Tibial nerve (tissue), 4 donors: ENCODE measurements at places on chromosomes 6 and 20. TPM values are rescaled to one million over a fixed set of nuclear protein-coding genes. Genes with fewer than 3 reads are reported as not detected.

Gene SLC17A3
- total RNA-seq, result not detected

Gene POLH
- 9.2 TPM for total RNA-seq

DNA sequence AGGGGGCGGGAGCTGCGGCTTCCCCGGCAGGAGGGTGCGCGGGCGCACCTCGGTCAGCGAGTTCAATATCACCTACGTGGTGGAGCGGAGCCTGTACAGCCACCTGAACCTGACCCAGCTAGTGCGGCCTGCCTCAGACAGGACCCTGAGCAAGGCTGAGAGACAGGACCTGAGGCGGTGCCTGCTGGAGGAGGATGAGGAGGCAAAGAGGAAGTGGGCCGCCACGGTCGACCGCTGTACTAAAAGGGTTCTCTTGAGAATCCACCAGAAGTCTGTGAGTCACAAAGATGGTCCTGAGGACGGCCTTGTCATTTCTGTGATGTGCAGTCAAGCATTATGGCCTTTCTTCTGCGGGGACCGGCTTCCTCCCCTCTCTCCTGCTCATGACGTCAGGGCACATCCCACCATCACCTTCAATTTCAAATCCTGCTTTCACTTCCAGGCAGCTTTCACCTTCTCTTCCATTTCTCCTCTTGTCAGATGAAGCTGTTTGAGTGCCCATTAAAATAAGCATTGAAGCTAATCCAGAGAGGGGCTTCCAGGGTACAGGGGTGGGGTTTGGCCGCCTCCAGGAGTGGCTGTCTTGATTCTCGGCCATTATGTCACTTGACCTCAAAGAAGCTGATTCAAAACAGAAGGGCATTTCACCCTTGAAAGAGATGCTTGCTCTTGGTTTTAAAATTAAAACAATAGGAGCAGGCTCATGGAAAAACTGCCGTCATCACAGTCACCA is 177.6 kb downstream of the SASH1 start:
- no peaks in the 10 kb centered on the region for H3K27me3 ChIP-seq
- peaks cover 93% of the 10 kb centered on the region for H3K4me1 ChIP-seq
- DNase-seq, result no peak
- no peak overlapping the region for H3K4me3 ChIP-seq

DNA sequence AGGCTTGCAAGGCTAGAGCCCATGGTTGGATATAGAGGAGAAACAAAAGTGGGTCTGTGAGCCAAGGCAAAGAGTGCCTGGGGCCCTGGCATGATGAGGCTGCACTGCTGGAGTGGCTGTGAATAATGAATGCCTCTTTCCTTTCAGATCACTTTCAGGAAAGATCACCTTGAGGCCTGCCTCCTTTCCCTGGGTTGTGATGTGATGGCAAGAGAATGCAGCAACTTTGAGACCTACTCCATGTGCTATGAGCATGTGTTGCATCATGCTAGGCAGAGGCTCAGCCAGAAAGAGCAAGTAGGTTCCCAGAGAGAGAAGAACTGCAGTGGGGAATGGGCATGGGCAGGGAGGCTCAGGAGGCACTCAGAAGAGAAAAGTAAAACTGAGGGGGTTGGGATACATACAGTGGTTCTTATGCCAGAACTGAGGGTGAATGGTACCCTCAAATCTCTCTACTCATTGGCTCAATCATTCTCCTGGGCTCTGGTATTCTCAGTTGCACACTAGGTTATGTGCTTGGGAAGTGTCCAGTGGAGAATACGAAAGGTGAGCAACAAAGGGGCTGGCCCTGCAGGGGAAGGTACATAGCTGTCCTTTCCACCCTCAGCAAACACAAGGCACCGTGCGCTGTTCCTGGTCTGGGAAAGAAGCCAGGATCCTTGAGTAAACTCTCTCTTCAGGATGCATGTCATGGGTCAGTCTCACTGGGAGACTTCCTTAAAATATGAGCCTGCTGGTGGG is 45.9 kb downstream of the CD164 start:
- no peak for DNase-seq
- H3K27ac ChIP-seq, result no peak overlapping the region
- no peaks in the 10 kb centered on the region for H3K4me1 ChIP-seq
- H3K4me3 ChIP-seq, result no peak overlapping the region

DNA sequence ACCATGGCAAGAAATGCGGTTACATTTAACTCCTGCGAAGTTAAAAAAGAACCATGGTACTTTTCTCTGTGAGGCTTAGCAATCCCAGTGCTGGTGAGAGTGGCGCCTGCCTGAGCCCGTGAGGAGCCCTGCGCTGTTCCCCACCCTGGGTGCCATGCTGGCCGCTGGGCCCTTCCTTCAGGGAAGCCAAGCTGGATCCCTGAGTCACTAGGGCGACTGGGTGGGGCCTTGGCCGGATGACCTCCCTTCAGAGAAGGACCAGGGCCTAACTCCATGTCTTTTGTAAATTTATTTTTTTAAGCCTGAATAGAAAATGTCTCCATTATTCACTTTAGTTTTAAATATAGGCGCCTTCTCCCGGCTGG is 209.1 kb downstream of the ERMARD start:
- no peak overlapping the region for H3K4me3 ChIP-seq
- H3K36me3 ChIP-seq, result no peaks in the 10 kb centered on the region
- no peak overlapping the region for H3K27ac ChIP-seq
- H3K27me3 ChIP-seq, result no peaks in the 10 kb centered on the region
